NCI-H2081 treated with DMSO at 0.1 percent for 48 hours (cell line): ENCODE measurements at places on chromosomes 1 and 21.

DNA sequence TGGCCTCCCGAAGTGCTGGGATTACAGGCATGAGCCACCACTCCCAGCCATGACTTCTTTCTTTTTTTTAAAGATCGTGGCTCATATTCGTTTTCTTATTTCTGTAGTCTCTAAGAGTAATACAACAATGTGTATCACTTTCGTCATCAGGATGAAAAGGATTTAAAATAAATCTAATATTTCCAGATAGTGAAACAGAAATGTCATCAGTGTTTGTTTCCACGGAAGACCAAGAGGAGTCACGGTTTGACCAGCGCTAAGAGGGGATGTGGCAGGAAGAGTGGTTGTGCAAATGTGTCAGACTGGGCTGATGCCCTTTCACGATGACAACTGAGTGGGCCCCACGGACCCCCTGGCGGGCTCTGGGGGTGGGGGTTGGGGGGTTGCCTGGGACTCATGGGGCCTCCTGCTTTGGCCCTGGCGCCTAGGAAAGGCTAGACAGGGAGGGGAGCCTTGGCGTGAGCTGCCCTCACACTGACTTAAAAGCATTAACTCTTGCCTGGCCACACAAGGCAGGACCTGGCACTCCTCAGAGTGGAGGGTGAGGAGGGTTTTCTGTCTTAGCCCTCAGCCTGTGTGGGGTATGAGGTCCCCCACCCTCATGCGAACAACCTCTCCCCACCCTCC lies 8.4 kb downstream of the SOX13 start:
- DNase-seq = no peak

- DNase-seq = no peak
Observed at GRCh38 chr1:189206617-189207016, 1271.0 kb downstream of the BRINP3 start.

- no peak for DNase-seq
Observed at GRCh38 chr1:66436378-66437135, 97.4 kb upstream of the SGIP1 start.

GRCh38 chr1:81976539-81976938 lies 175.8 kb downstream of the ADGRL2 start:
- no peak for DNase-seq

DNA sequence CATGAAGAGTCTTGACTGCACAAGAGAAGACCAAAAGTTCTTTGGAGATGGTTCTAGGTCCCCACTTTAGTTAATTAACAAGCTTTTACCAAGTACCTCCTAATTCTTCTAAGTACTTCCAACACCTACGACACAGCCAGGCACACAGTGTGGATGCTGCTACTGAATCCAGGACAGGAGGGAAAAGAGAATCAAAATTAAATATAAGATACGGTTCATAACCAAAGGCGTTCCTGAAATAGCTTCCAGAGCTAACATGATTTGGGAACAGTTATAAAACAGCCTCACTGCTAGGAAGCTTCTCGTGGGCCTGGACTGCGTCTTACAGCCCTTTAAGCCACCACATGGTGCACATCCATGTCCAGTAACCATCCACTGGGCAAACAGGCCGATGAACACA lies 75.0 kb downstream of the CD34 start:
- DNase-seq = no peak

DNA sequence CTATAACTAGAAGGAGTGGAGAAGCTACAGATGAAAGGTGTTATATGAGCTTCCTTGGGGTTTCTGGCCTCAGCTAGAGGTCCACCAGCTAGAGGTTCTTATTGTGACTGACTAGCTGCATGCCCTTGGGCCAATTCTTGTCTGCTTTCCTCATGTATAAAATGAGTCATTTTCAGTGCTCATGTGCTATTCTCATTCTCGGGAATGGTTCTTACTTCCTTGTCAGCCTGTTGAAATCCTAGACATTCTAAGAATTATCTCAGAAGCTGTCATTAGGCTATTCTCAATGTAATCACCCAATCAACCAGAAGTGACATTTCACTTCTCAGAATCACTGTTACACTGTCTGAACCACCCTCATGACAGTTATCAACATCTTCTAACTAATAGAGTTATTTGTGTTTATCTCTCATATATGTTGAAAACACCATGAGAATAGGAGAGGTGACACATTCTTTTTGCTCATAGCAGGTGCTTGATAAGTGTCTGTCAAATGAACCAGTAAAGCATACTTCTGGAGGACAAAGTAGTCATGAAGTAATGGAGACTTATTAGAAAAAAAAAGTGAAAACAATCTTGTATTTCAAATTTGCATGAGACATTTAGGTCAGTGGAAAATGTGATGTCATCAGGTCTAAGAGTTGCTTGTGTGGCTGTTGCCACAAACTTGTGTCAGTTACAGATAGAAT lies 122.8 kb upstream of the IVNS1ABP start:
- no peak for DNase-seq

DNA sequence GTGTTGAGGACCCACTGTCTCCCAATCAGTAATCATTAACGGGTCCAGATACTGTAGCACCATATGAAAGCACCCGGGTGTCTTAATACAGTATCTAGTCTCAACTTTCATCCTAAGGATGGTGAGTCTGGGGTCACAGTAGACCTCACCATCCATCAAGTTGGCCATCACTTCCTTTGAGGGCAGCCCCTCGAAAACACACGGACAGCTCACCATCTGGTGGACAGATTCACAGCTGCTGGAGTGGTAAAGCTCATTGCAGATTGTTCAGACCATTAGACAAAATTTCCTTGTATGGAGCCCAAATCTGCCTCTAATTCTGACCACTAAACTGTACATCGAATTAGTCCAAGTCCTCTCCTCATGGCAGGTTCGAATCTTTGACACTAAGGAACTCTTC lies 123.1 kb downstream of the PGBD5 start:
- no peak for DNase-seq

DNA sequence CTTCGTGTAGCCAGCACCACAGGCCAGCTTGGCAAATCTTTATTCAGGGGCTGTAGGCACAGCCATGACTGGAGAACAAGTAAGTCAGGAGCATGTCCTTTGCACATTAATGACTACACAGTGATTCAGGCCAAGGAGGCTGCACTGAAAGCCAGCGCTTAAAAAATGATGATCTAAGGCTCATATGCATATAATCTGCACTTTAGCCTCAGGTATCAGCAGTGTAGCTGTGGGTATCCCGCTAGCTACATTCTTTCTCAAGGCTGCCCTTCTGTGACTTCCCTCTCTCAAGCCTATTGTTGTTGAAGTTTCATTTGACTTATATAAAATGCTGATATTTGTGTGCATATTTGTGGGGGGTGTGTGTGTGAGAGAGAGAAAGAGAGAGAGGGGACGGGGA lies 62.6 kb upstream of the RGL1 start:
- DNase-seq = no peak

GRCh38 chr1:26530410-26530894 lies 891 bp downstream of the RPS6KA1 start:
- no peak for DNase-seq
